ENCODE measurements at places on chromosomes 7 and 10. TPM values are rescaled to one million over a fixed set of nuclear protein-coding genes. Genes with fewer than 3 reads are reported as not detected.

GRCh38 chr7:37341033-37341630 is 107.5 kb downstream of the ELMO1 start:
- no peak for DNase-seq

DNA sequence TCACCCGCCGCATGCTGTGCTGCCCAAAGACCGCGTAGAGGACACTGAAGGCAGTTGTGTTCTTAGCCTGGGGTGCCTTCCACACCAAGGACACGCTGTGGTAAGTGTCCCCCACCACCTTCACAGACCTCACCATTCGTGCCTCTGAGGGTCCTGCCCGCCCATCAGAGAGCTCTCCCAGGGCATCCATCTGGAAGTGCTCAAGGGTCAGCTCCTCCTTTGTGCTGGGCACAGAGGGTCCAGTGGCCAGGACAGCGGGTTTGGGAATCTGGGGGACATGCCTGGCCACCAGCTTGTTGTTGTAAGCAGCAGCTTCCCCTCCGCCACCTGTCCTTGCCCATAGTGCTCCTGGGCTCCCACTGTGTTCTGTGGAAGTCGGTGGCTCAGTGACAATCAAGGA is 7.0 kb upstream of the LRIT2 start:
- no peak for DNase-seq

DNA sequence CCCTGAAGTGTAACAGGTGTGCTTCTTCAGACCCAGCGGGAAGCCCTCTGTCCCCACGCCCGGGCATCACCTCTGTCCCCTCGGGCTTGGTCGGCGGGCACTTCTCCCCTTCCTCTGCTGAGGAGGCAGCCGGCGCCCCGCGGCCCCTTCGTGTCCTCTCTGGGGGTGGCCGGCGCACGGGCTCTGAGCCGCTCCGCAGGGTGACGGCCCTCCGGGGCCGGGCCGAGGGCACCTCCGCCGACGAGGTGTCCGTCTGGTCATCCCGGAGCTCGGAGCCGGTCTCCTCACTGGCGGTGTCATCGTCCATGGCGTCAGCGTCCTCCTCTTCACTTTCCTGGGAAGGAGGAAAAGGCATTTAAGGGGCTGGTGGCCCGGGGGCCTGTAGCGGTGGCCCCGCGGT is 239.0 kb downstream of the SFMBT2 start:
- DNase-seq: no peak

The CHST15 gene
- not detected for total RNA-seq

The OR13A1 gene
- not detected for total RNA-seq

The NUPR2 gene
- total RNA-seq: not detected

The C10orf67 gene
- not detected for total RNA-seq

Data from G401 (cell line).